ENCODE measurements at places on chromosomes 2 and 18.

DNA sequence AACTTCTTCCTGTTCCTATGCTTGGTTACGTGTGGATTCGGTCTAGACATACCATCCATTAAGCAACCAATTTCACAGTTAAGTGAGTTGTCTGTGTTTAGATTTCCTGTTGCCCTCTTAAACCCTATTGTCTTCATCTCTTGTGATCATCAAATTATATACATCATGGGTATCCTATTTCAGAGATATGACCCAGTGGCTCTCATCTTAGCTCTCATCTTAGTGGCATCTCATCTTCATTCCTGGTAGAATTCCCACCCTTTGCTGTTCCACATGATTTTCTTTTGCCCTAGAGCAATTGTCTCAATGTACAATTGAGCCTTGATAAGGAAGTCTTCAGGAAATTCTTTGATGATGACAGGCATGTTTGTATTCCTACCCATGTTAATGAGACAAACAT is 29.4 kb upstream of the FN1 start:
- DNase-seq, result no peak

- DNase-seq, result no peak
Measured at GRCh38 chr2:8438996-8439395, 242.9 kb upstream of the ID2 start.

GRCh38 chr2:23385351-23385747 is 370 bp downstream of the KLHL29 start:
- peak; percentile 41 for DNase-seq

GRCh38 chr18:58898010-58898799 is 33.5 kb downstream of the ZNF532 start:
- DNase-seq, result no peak

GRCh38 chr2:241041589-241042158 is 43.3 kb downstream of the SNED1 start:
- DNase-seq, result no peak

DNA sequence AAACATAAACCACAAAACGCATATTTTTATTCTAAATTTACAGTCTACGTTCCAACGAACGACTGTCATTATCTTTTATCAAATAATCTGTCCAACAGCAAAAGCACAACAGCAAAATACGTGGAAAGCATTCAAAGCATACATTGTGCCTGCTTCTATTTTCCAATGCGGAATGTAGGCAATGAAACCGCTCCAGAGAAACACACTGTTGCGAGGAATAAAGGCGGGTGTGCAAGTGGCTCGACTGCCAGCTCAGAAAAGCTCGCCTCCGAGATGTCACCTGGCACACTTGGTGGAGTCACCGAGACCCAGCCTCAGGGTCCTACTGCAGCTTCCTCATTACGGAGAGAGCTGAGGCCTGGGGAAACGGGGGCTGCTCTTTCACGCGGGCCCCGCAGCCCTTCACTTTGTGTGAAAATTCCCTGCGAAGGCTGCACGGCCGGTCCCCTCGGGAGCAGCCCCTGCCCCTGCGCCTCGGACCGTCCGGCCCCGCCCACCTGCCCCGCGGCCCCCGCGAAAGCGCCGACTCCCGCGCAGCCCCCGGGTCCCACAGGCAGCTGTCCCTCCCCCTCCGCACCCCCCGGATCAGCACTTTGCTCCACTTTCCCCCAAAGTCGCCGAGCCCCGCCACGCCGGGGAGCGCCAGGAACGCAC is 752 bp downstream of the MGAT4A start:
- DNase-seq, result no peak

- no peak for DNase-seq
Measured at GRCh38 chr2:111007757-111008688, 112.7 kb upstream of the BCL2L11 start.

GRCh38 chr18:24930971-24931370 is 421.0 kb downstream of the ZNF521 start:
- DNase-seq, result no peak

DNA sequence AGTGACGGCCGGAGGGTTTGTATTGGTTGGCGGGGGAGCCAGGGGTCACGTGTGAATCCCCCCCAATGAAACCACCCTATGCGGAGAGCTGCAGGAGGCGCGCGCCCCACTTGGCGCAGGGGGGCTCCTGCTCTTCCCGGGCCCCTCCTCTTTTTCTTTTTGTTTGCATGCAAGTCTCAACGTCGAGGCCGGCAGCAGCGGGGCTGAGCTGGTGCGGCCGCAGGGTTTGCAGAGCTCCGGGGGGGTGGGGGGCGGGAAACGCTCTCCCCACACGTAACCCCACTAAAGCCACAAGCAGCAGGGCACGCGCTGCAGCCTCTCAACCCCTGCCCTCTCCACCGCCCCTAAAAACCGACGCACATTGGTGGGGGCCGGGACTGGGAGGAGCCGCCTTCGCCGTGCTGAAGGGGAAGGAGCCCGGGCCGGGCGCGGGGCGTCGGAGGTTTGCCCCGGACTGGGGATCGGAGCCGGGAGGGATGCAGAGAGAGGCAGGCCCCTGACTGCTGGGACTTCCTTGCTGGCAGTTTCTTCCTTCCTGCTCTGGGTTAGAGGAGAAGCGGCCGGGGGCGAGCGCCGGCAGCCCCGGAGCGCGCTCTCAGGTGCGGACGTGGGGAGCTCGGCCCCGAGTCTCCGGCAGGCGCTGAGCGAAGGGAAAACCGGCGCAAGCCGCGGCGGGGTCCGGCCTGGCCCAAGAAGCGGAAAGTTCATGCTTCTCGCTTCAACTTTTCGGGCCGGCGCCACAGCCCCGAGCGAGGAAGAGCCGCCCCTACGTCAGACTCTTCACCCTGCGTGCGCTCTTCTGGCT is 864 bp downstream of the LBH start:
- DNase-seq, result peak; percentile 70

GRCh38 chr2:170996316-170996715 is 67.3 kb downstream of the GORASP2 start:
- no peak for DNase-seq

DNA sequence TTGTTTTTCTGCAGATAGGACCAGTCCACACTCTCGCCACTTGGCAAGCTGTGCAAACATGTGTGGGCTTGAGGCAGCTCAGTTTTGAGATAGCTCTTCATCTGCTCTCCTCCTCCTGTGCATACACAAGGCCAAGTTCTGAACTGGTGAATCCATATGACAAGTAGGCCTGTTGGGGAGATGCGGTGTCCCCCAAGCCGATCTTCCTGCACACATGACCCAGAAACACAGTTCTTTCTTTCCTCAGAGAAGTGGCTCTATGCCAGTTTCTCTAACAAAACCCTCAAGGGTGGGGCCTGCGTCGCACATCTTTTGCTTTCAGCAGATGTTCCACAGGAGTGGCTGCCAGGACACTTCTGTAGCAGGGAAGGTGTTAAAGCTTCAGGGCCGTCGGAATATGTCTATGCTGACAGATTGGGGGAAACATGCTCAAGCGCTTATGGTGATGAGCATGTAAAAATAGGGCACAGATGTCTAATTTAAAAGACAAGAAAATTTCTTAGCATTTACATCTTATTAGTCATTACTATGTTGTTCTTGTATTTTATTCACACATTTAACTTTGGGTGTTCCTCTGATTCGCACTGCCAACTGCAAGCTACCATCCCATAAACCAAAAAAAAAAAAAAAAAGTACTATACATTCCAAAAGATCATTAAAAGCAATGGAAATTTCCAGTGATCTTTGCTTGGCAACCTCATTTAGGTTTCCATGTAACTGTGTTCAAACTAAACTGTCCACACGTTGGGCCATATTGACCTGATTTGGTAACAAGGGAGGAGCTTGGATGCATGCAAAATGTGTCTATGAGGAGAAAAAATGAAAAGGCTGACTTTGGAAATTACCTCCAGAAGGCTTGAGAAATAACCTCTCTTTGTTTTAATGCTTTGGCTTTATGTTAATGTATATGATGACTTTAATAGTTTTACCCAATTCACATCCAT is 1055.5 kb upstream of the KLHL29 start:
- no peak for DNase-seq

GRCh38 chr2:8984157-8984556 is 19.3 kb downstream of the MBOAT2 start:
- DNase-seq, result no peak

- no peak for DNase-seq
Measured at GRCh38 chr18:25167612-25168410, 184.2 kb downstream of the ZNF521 start.

- no peak for DNase-seq
Measured at GRCh38 chr2:69801745-69802290, 27.6 kb upstream of the GMCL1 start.

DNA sequence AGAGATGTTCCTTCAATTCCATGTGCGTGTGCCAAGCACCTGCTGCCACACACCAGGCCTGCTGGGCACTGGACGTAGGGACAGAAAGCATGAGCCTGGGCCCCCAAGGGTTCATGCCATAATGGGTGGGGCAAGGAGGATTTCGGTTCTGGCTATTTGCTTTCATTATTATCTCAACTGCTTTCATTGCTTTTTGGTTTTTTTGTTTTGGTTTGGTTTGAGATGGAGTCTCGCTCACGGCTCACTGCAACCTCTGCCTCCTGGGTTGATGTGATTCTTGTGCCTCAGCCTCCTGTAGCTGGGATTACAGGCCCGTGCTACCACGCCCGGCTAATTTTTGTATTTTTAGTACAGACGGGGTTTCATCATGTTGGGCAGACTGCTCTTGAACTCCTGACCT is 57.2 kb downstream of the SF3B1 start:
- DNase-seq, result no peak

DNA sequence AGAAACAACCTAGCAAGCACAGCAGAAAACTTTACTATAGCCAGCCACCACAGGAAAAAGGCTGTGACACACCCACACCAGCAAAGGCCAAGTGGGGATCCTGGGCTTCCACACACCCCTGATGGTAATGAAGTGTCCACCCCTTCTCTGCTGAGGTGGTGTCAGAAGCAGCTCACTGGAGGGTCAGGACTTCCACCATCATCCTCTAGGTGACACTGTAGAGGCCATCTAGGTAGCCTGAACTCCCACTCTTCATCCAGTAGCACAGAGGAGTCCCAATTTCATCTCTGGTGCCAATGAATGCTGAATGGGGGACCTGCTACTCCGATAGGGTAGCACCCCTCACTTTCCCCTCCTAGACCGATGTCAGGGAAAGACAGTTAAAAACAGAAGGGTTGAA is 1544.4 kb downstream of the LRP1B start:
- no peak for DNase-seq

DNA sequence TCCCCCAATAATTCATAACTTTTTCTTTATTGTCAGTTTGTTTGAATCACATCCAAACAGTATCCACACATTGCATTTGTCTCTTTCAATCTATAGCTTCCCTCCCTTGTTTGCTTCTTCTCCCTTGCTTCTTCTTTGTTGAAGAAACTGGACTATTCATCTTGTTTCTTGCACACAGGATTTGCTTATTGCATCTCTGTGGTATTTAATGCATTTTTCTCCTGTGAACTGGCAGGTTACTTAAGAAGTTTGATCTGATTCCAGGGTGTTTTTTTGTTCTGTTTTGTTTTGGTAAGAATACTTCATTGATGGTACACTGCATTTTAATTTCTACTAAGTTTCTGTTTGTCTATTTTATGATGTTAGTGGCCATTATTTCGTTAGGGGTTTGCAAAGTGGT is 166.8 kb downstream of the CAMKMT start:
- DNase-seq, result no peak

- no peak for DNase-seq
Measured at GRCh38 chr2:159558479-159558878, 57.9 kb downstream of the BAZ2B start.

- no peak for DNase-seq
Measured at GRCh38 chr2:95314598-95314963, 17.4 kb downstream of the KCNIP3 start.

- no peak for DNase-seq
Measured at GRCh38 chr2:224417361-224417729, 15.4 kb upstream of the FAM124B start.

GRCh38 chr2:113141451-113141850 is 14.1 kb downstream of the IL1RN start:
- no peak for DNase-seq

DNA sequence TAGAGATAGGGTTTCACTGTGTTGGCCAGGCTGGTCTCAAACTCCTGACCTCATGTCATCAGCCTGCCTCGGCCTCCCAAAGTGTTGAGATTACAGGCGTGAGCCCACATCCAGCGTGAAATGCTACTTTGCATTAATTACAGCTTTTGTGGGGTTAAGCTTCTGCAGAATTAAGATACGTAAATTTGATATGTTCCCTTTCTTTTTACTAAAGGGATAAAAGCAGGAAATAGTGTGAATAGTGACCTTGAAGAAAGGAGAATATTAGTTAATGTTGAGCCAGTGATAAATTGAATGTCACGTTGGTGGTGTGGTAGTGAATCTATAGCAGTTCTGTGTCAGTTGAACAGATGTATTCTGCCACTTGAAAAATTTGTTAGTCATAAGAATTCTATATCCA is 16.9 kb downstream of the SMCHD1 start:
- DNase-seq, result no peak

- DNase-seq, result no peak
Measured at GRCh38 chr18:37238282-37239108, 327.1 kb downstream of the CELF4 start.

DNA sequence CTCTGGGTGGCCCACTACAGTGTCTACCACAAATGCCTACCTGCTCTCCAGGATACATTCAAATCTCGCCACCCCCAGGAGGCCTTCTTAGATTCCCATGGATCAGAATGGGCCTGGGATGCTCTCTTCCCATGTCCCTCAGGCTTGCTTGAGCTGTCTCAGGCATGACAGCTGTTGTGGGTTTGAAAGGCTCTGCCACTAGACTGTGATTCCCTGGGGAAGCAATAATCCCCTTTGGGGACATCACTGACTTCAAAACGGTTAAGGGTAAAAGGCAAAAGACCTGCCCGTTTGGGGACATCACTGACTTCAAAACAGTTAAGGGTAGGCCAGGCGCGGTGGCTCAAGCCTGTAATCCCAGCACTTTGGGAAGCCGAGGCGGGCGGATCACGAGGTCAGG is 35.8 kb upstream of the ZNF516 start:
- no peak for DNase-seq

DNA sequence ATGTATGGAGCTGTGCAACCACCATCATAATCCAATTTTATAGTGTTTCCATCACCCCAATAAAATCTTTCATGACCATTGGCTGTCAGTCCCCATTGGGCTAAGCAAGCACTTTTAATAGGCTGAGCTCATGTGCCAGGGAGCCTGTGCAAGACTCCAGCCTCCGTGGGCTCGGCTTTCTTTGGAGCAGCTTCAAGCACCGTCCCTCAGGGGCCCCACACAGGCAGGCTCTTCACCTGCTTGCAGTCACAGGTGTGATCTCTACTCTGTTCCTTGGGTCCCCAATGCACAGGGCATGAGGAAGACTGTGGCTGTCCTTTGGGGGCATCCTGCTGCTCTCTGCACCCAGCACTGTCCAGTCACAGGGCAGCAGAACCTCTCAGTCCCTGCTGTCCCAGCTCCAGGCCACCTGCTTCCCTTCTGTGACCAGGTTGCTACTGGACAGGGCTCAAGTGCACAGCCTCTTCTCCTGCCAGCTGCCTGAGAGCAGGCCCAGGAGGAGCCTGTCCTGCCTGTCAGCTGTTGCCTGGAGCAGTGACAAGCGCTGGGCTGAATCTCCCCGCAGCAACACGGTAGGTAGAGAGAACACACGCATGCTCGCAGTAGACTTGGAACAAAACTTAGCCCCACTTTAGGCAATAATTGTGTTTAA is 40.7 kb upstream of the TMEM131 start:
- DNase-seq, result no peak
